Kidney glomerular epithelial cell (primary cell): ENCODE measurements at places on chromosomes 12 and 14.

GRCh38 chr12:51687614-51688013 lies 96.6 kb downstream of the SCN8A start:
- no peak for DNase-seq

DNA sequence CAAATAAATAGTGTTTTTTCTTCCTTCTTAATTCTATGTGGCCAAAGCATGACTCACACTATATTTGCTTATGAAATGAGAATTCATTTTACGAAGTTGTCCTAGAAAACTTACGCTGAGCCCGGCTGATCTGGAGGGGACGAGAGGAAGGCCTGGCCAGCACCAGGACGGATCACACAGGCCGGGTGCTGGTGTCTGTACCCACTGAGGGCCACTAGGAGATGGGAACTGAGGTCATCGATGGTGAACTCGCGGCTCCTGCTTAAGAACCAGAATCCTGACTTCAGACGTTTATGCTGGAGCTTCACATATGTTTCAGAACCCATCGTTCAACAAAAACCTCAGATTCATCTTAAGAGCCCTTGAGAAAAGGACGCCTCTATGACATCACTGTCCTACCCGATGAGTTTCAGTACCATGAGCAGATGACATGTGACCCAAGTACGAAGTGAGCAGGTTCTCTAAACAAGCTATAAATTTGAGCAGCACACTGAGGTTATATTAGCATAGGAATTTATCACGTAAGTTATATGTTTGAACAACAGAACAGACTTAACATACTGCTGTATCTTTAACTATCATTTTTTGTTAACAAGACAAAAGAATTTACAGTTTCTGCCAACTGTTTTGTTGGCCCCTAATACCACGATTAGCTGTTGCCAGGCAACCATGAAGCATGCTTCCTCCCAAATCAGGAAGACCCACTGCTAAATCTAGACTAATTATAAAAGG lies 111.9 kb downstream of the FOXN3 start:
- DNase-seq, result no peak

DNA sequence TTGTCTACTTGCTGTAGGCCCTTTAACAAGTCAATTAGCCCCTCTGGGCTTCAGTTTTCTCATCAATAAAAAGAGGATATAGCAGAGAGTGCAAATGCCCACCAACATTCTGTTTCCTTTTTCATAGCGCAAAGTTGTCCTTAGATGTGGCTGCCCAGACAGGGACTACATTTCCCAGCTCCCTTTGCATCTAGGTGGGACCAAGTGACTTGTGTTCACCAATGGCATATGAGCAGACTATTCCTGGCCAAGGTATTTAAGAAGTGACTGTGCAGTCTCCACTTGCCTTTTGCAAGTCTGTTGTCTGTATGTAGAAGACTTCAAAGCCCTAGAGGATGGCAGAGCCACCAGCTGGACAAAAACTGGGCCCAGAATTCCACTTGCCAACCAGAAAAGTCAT lies 59.7 kb downstream of the DAO start:
- no peak for DNase-seq

DNA sequence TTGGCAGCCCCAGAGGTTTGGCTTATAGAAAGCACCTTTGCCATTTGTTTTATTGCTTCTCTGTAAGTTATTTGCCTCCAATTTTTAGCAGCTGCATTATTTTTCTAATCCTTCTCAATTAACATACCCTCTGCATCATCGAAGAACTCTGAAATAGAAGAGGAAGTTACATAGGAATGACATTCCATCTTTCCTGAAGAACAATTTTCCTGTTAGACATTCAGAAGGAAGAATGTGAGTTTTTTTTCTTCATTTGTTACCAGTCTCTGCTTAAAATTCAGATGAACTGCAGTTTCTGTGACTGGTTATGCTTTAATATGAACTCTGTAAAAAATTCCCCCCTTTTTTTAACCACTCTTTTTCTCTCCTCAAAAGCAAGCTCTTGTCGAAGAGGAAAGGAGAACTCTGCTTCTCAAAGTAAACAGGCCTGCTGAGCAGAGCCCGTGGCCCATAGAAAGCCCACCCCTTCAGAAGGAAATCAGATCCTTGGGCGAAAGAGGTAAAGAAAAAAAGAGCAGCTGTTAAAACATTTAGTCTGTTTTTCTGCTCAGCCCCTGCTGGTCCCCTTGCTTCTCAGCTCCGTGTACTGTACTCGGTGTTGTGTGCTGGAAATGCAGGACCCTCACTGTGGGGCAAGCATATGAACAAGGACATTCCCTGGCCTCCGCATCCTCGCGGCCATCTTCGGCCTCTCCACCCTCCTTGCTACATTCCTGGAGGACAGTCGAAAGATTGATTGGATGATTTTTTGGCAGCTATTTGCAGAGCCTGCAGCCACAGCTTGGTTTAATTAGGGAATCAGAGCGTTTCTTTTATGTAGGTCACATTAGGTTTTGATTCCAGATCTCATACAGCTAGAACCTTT lies 164.4 kb upstream of the LRIG3 start:
- DNase-seq, result peak; percentile 26

DNA sequence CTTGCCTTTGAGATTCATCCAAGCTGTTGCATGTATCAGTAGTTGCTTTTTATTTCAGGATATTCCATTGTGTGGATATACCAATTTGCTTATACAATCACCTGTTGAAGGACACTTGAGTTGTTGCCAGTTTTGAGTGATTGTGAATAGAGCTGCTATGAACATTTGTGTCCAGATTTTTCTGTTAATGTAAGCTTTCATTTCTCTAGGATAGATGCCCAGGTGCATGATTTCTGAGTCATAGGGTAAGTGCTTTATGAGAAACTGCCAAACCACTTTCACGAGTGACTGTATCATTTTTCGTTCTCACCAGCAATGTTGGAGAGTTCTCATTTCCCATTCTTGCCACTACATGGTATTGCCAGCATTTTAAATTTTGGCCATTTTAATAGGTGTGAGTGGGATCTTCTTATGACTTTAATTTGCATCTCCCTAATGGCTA lies 434.6 kb upstream of the RGS6 start:
- DNase-seq, result no peak

- DNase-seq, result no peak
Observed at GRCh38 chr12:84631020-84631419, 281.6 kb downstream of the SLC6A15 start.

DNA sequence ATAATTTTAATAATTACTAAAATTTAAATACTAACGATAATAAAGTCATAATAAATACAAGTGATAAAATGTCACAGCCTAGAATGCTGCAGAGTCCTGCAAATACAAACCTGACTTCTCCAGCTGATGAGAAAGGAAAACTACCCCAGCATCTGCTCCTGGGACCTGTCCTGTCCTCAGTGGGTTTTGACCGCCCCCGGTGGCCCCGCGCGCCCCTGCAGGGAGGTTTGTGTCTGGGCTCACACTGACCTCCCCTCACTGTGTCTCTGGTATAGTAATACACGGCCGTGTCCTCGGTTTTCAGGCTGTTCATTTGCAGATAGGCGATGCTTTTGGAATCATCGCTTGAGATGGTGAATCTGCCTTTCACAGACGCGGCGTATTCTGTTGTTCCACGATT lies 1139.4 kb downstream of the TMEM121 start:
- DNase-seq, result no peak

DNA sequence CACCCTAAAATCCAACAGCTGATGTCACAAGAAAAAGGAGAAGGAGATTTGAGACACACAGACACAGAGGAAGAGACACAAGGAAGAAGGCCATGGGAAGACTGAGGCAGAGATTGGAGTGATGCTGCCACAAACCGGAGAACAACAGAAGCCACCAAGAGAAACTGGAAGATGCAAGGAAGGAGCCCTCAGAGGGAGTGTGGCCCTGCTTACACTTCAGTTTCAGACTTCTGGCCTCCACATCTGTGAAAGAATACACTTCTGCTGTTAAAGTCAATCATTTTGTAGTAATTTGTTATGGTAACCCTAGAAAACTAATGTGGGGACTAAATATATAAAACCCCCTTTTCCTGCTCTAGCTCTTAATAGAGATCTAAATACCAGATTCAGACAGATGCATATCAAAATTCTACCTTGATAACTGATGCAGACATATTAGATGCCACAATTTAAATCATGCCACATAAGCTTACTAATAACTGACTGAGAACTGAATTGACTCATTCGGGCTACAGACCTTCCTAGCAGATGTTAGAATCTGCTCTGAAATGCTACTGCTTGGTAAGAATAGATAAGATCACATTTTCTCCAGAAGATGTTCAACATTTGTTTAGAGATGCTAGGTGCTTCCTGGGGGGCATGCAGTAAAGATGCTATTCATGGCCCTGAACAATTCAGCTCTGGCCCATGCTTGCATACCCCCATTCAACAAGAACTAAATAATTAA lies 113.1 kb upstream of the CCND2 start:
- DNase-seq, result no peak

- no peak for DNase-seq
Observed at GRCh38 chr12:100591979-100592378, 18.5 kb downstream of the GAS2L3 start.

DNA sequence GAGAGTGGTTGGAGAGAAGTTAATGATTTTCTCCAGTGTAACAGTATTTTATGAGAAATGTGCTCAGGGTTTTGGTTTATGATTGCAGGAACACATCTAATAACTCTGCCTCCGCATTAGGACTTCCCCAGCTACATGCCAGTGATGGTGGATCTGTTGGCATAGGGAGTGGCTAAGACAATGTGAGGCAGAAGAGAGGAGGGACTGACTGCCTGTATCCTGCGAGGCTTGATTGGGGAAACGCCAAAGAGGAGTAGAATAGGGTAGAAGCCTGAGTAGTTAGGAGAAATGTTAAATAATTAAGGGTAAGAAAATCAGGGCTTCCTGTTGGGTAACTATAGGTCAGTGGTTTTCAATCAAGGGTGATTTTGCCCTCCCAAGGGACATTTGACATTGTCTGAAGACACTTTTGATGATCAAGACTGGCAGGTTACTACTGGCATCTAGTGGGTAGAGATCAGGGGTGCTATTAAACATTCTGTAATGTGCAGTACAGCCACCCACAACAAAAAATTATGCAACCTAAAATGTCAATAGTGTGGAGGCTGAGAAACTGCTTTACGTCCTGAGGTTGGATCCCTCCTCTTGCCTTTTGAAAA lies 12.8 kb downstream of the TDG start:
- no peak for DNase-seq

DNA sequence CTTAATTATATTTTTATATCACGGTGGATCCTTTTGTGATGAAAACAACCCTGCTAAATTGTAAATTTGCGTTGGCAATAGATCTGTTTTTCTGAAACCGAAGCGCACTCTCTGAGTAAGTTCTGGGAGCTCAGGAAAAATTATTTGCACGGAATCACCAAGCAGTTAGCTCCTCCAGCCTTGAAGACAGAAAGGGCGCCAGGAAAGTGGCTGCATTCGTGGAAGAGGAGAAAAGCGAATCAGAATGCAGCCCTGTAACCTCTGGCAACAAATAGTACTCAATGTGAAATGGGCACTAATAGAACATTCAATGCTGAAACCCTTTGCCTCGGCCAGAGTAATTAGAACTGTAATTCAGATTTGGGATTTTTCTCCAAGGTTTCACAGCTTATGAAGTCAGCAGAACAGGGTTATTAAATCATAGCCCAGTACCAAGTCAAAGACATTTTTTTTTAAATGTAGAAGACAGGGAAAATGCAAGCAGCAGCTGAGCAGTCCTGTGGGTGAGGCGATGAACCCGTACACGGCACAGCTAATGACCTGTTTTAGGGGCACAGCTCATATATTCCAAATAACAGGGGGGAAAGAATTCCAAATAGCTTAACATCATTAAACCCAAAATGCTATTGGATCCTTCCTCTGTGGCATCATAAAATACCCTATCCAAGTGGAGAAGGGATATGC lies 251.4 kb downstream of the EGLN3 start:
- no peak for DNase-seq

DNA sequence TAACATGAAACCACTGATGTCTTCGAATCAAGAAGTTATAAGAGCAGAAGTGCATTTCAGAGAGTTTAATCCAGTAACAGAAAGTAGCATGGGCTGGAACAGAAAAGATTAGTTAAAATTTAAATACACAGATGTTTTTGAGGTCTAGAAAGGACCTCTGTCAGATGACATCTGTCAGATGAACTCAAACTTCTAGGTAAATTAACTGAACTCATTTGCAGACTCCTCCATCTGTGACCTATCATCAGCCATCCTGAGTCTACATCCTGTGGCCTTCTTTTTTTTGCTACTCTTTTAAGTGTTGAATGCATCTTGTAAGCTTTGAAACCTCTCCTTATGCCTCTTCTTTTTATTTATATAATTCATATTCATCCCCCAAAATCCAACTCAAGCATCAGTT lies 53.3 kb downstream of the C2CD5 start:
- DNase-seq, result no peak

GRCh38 chr14:23438101-23438971 lies 2.9 kb upstream of the MYH7 start:
- DNase-seq, result no peak

- DNase-seq, result no peak
Observed at GRCh38 chr12:76898442-76898841, 19.6 kb upstream of the CSRP2 start.

DNA sequence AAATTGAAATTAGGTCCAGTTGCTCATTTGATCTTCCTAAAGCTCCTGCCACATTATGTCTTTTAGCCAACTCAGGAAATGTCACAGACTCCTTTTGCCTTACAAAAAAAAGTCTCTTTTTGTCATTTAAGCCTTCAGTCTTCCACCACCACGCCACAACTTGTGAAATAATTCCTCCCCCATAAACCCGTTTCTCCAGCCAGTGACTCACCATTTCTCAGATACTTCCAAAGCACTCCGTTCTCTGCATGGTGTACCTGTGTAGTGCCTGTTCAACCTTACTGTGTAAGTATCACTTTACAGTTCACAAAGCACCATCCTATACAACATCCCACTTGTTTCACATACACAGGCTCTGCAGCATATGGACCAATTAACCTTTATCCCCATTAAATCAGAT lies 139.5 kb upstream of the AEBP2 start:
- peak; percentile 36 for DNase-seq

DNA sequence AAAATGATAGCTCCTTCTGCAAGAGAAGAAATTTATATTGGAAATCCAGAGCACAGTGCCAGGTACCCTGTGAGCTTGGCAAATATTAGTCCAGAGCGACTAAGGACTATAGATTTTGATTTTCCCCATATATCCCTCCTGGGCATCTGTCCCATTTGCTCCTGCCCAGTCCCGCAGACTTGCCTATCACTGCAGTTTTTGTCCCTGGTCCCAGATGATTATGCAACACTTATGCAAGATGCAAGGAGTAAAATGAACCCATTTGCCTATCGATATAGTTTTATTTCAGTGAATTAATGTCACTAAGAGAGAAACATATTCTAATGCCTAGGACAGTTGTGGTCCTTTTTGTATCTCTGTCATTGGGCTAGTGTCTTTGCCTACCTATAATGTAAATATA lies 215.9 kb upstream of the BMP4 start:
- no peak for DNase-seq

DNA sequence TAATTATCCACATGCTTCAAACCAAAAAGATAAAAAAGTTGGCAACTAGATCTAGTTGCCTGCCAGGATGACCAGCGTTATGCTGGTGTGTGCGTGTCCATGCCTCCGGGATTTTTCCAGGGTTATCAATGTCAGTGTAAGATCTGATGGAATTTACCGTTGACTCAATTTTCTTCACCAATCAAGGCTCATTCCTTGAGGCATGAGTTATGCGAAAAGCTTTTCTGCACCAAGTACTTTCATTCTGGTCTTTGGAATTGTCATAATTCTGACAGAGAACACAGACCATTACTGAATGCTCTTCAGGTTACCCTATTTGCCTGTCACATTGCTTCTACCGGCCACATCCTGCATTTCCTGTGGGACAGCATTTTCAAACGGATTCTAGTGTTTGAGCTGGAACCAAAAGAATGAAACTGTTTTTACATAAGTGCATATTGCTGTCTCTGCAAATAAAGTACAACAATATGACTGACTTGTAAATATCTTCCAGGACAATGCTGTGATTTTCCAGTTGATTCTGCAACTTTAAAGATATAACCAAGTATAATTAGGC lies 91.8 kb downstream of the DUSP16 start:
- DNase-seq, result no peak
